ENCODE measurements at places on chromosomes 5 and 9.

DNA sequence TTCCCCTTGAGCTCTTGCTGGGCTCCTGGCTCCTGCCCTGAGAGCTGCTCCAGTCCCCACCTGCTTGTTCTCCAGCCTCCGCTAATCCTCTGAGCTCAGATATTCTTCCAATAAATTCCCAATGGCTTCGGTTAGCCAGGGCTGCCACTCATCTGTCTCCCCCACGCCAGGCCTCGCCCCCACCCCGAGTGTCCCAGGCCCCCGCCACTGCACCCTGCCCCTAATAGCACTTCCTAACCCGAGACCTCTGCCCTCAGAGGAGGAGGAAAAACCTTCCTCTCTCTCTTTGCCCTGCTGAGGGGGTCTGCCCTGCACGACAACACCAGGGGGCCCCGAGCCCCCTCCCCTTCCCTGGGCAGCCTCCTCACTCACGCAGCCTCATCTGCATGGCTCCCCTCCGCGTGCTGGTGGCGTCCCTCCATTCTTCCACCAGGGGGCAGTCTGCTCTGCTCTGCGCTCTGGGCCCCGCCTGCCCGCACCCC is 5.4 kb upstream of the LCN15 start:
- DNase-seq: no peak

DNA sequence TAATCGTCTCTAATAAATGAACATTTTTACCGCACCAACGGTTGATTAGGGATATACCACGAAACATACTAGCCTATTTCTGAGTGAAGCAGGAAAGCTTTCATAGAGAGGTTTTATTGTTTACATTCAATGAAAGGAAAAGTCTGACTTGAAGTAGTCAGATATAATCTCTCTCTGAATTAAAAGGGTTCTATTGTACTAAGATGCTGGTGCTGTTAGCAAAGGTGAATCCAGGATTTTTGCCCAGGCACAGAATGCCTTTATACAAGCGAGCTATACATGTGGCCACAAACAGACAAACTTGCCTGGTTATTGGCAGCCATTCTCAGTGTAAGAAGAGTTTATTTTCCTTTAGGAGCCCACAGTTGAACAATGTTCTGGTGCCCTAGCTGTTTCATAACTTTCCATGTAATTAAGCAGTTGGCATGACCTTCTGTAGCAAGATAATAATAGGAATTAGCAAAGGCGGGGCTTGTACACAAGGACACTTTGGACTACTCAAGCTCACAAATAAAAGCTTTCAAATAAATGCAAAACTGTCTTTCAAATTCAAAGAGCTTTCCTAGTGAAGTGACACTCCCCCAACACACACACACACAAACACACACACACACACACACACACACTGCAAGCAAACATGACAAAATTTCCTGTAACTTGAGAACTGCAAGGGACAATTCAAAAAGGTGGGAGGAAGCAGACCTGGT is 198.7 kb upstream of the MAP3K1 start:
- DNase-seq: no peak

DNA sequence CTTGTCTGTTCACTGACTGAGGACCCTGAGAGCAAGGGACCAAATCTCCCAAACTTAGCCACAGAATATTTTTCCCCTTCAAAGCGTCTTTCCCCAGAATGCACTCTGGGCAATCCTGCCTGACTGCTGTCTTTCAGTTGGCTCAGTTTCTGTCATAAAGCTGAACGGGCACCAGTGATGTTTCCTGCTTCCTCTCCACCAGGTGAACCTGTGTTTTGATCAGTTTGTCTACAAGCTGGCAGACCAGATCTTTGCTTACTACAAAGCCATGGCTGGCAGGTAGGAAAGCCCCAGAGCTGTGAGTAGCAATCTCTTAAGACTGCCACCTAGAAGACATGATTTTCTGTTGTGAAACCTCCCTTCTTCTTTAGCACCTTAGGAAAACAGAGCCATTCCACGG is 61.8 kb downstream of the CYFIP2 start:
- DNase-seq: no peak

DNA sequence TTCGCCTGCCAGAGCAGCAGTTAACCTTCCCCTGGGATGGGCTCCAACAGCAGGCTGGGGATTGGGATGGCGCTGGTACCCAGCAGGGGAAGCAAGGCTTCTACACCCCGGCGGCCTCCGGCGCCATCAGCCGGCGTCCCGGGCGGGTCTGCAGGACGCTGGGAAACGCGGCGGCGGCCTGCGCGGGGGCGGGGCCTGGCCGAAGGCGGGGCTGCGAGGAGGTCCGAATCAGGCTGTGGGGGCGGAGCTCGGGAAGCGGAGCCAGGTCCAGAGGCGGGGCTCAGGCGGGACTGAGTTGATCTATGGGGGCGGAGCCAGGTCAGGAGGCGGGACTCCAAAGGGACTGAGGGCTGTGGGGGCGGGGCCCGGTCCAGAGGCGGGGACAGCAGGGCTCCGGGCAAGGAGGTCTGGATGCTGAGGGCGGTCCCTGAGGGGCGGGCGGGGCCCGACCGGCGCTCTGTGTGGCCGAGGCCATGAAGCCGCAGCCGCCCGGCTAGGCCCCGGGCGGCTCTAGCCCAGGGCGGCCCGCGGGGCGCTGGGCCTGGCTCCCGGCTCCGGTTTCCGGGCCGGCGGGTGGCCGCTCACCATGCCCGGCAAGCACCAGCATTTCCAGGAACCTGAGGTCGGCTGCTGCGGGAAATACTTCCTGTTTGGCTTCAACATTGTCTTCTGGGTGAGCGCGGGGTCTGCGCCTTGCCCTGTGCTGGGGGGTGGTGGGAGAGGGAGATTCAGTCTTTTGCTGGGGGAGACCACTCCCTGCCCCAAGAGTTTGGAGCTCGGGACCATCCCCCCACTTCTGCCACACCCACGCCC is at the start of gene TSPAN17:
TSPAN17 (plus strand) TSS at position 455 of the 813 bp plus-strand sequence; CDS start at position 587, 132 bp downstream.
- DNase-seq: peak; percentile 96

DNA sequence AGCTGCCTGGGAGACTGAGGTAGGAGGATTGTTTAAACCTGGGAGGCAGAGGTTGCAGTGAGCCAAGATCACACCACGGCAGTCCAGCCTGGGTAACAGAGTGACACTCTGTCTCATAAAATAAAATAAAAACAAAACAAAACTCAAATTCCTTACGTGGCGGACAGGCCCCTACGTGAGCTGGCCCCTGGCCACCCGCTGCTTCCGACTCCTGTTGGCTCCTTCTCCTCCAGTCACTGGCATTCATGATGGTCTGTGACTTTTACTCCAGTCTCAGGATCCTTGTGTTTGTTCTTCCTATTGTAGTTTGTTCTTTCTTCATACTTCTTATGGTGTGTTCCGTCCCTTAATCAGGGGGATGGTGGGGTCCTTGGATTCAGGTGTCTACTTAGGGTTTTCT is 28.5 kb upstream of the ZFR start:
- no peak for DNase-seq

GRCh38 chr5:78690253-78690972 is 41.8 kb upstream of the LHFPL2 start:
- DNase-seq: no peak

DNA sequence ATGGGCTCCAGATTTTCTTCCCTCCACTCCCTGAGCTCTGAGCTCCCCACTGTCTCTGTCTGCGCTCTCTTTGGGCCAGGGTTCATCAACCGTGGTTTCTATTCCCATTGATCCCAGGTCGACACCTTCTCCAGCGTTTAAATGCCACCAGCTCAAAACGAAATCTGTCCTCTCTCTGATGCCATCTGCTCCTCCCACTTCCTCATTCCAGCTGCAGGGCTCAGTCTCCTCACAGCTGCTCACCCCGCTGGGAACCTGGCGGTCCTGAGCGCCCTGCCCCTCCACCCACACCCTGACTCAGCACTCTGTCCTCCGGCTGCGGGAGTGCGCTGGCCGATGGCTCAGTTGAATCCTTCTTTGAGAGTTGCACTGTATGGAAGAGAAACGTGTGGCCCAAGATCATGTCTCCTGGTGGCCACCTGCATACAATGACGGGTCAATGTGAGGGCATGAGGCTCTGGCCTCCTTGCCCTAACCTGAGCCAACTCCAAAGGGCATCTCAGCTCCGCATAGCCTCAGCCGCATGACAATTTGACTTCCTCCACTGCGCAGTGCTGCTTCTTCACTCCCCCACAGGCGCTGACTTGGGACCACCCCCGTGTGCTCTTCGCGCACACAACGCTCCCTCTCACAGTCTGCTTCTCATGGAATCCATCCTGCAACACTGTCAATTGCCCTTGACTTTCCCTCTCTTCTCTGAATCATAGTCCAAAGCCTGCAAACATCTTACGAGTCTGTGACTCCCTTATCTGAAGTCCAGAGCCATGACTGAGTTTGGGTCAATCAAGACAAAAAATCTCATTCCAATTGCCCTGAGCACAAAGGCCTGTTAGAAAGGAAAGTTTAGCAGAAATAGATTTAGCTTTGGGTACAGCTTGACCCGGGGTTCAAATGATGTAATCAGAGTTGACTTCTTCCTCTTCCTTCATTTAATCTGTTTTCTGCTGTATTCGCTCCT is 82.4 kb downstream of the PTCH1 start:
- DNase-seq: no peak

- DNase-seq: no peak
These were observed 228.2 kb upstream of the TYRP1 start for GRCh38 chr9:12464910-12465512.

- DNase-seq: peak; percentile 85
These were observed 13.6 kb upstream of the PALM2AKAP2 start for GRCh38 chr9:109766351-109766750.

- DNase-seq: no peak
These were observed 38.2 kb downstream of the NIPSNAP3B start for GRCh38 chr9:104802110-104802509.

DNA sequence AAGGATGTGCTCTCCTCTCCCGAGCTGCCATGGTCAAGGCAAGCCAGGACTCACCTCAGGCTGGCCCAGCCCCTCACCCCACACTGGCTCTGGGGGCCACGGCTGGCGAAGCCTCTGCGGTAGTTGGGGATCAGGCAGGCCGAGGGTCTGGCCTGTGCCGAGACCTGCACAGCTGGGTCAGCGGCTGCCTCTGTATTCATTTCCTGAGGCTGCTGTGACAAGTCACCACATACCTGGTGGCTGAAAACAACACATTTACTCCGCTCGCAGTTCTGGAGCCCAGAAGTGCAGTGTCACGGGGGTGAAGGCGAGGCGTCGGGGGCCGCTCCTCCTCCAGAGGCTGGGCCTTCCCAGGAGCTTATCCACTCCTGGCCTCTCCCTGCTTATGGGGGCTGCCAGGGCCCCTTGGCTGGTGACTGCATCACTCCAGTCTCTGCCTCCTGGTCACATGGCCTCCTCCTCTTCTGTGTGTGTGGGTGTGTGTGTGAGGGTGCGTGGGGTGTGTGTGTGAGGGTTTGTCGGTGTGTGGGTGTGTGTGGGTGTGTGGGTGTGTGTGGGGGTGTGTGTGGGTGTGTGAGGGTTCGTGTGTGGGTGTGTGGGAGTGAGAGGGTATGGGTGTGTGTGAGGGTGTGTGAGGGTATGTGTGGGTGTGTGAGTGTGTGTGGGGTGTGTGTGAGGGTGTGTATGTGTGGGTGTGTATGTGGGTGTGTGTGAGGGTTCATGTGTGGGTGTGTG is 3.2 kb upstream of the SCGB3A1 start:
- DNase-seq: no peak

GRCh38 chr5:136028782-136029742 is at the start of gene TGFBI:
TGFBI (plus strand) TSS chr5:136028988; CDS start chr5:136029056, 68 bp downstream.
- peak; percentile 30 for DNase-seq

- no peak for DNase-seq
These were observed 112.8 kb downstream of the MARCHF11 start for GRCh38 chr5:16066810-16067209.

DNA sequence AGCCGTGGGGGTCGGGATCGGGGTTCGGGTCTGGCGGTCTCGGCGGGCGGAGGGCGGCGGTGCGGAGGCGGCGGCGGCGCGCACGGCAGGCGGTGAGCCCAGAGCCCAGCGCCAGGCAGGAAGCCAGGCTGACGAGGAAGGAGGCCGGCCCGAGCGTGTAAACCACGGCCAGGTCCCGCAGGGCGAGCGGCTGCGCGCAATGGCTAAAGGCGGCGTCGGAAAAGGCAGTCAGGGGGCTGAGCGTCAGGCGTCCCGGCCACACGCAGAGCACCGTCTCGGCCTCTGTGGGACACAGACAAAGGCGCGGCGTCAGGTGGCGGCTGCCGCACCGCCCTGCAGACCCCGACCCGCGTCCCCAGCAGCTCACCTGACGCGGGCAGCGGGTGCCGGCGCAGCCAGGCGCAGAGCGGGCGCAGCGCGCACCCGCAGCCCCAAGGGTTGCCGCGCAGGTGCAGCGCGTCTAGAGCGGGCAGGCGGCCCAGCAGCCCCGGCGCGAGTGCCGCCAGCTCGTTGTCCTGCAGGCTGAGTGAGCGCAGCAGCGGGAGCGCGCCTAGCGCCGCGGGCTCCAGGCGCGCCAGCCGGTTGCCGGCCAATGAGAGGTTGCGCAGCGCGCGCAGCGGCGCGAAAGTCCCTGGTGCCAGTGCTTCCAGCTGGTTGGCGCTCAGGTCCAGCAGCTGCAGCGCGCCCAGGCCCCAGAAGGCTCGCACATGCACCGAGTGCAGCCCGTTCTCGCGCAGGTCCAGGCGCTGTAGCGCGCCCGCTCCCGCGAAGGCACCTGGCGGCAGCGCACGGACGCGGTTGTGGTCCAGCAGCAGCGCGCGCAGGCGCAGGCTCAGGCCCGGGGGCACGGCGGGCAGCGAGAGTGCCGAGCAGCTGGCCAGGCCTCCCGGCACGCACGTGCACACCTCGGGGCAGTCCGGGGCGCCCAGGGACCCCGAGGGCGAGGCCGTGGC is 671 bp downstream of the LRRC26 start:
- no peak for DNase-seq

DNA sequence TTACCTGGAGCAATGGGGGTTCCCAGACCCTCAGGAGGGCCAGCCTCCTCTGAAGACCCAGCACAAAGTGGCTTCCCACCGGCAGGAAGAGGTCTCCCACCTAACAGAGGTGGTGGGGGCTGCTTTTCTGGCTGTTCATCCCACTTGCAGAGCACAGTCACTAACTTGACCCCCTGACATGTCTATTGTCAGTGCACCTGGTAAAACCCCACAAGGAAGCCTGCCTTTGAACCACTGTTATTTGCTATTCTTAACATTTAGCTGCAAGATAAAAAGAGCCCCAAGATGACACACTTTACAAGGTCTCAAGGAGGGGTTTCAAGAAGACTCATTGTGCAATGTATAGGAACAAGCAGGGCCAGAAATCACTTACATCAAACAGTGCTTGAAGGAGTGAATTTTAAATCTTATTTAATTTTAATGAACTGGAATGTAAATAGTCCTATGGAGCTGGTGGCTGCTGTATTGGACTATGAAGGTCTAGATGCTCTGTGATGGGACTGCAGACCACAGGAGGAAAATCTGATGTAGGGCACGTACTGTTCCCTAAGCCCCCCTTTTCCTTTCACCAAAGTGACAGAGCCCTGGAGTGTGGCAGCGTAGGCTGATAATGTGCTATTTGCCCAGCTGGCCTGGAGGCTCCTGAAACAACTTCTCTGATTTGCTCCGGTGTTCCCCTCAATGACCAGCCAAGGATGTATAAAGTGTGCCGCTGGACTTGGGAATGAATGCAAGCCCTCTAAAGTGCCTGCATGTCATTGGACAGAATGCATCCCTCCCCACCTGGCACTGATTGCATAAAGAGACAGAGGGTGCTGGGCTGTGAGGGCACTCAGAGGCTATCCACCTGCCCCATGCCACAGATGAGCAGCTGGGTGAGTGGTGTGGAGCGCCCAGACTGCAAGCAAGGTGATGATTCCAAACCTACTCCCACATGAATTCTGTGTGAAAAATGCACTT is 80.2 kb downstream of the PTPN3 start:
- DNase-seq: no peak

GRCh38 chr9:88319936-88320747 is 68.1 kb upstream of the SPIN1 start:
- DNase-seq: no peak
